ENCODE measurements at places on chromosomes 11 and 22.
A peak's percentile ranks its signal among the peaks of the same experiment; 100 is the strongest.

GRCh38 chr11:46642627-46643335 is 25.4 kb downstream of the ATG13 start:
- no peaks in the 10 kb centered on the region for H3K4me1 ChIP-seq
- no peak overlapping the region for H3K27ac ChIP-seq
- no peak overlapping the region for H3K4me3 ChIP-seq
- H3K27me3 ChIP-seq, result no peaks in the 10 kb centered on the region
- H3K36me3 ChIP-seq, result peaks cover 12% of the 10 kb centered on the region

- H3K27ac ChIP-seq, result peak overlapping the region; percentile 75
- H3K4me3 ChIP-seq, result no peak overlapping the region
- peaks cover 48% of the 10 kb centered on the region for H3K4me1 ChIP-seq
- no peaks in the 10 kb centered on the region for H3K36me3 ChIP-seq
- H3K27me3 ChIP-seq, result no peaks in the 10 kb centered on the region
These were observed 7.7 kb downstream of the HIPK3 start for GRCh38 chr11:33264926-33265325.

GRCh38 chr11:96314326-96315020 is 28.5 kb downstream of the MAML2 start:
- H3K36me3 ChIP-seq, result no peaks in the 10 kb centered on the region
- H3K27me3 ChIP-seq, result no peaks in the 10 kb centered on the region
- peaks cover 22% of the 10 kb centered on the region for H3K4me1 ChIP-seq
- no peak overlapping the region for H3K27ac ChIP-seq

DNA sequence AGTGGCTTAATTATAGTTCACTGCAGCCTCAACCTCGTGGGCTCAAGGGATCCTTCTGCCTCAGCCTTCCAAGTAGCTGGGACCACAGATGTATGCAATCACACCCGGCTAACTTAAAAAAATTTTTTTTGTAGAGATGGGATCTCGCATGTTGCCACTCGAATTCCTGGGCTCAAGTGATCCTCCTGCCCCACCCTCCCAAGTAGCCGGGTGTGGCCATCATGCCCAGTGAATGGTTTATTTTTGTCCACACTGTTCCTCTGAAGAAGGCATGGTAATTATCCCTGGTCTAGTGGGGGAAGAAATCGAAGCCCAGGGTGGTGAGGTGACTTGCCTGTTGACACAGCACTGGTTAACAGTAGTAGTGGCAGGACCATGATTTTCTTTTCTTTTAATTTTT is 1.9 kb downstream of the SAC3D1 start:
- no peaks in the 10 kb centered on the region for H3K27me3 ChIP-seq
- no peak overlapping the region for H3K4me3 ChIP-seq
- H3K4me1 ChIP-seq, result peaks cover 4% of the 10 kb centered on the region
- peaks cover 12% of the 10 kb centered on the region for H3K36me3 ChIP-seq
- no peak for DNase-seq

GRCh38 chr22:25070956-25071355 is 118.4 kb downstream of the KIAA1671 start:
- H3K4me1 ChIP-seq, result peaks cover 15% of the 10 kb centered on the region
- H3K36me3 ChIP-seq, result no peaks in the 10 kb centered on the region
- no peak overlapping the region for H3K4me3 ChIP-seq
- DNase-seq, result peak; percentile 26
- H3K27me3 ChIP-seq, result no peaks in the 10 kb centered on the region
- H3K27ac ChIP-seq, result peak overlapping the region; percentile 91

- H3K4me3 ChIP-seq, result no peak overlapping the region
- H3K4me1 ChIP-seq, result no peaks in the 10 kb centered on the region
- H3K36me3 ChIP-seq, result no peaks in the 10 kb centered on the region
- DNase-seq, result no peak
These were observed 98.9 kb downstream of the ARHGAP20 start for GRCh38 chr11:110613197-110613918.

GRCh38 chr11:107731941-107732688 is 20.3 kb upstream of the SLN start:
- no peak overlapping the region for H3K27ac ChIP-seq
- H3K27me3 ChIP-seq, result no peaks in the 10 kb centered on the region
- DNase-seq, result no peak
- H3K36me3 ChIP-seq, result no peaks in the 10 kb centered on the region
- H3K4me3 ChIP-seq, result no peak overlapping the region

- H3K4me1 ChIP-seq, result no peaks in the 10 kb centered on the region
- no peaks in the 10 kb centered on the region for H3K36me3 ChIP-seq
- no peak overlapping the region for H3K4me3 ChIP-seq
These were observed 17.6 kb upstream of the PARVA start for GRCh38 chr11:12359761-12360160.

DNA sequence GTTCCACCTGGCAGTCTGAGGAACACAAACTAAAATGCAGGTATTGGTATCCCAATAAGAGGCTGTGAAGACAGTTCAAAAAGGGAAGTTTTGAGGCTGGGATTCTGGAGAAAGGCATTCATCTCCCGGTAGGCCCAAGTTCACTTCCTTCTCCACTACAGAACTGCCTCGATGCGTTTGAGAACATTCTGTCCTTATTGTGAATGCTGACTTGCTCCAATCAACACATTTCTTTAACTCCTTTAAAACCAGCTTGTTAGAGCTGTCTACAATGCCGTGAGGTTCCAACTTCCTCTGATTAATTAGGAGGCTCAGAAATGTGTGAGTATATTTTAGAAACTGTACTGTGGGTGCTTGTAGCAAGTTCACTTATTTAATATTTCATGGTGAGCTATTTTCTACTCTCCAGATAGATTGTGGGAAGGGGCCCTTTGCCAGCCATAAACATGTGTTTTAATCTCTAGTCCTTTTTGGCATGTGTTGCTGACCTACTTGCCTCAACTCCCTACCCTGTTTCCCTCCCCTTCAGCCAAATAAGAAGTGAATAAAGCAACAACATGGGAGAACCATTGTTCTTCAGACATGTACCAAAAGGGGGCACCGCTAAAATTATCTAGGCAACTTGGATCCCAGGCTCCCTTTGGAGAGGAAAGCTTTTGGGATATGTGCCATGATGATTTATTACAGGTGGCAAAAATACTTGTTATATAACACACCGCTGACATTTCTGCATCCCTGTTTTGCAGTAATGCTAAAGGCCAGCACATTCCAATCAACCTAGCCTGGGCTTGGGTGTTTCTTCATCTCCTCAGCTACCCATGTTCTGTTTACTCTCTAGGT is 245.6 kb downstream of the BLID start:
- DNase-seq, result peak; percentile 48
- peaks cover 10% of the 10 kb centered on the region for H3K4me1 ChIP-seq
- no peak overlapping the region for H3K27ac ChIP-seq
- H3K36me3 ChIP-seq, result no peaks in the 10 kb centered on the region

GRCh38 chr11:110156503-110156902 is 63.3 kb downstream of the ZC3H12C start:
- H3K27ac ChIP-seq, result no peak overlapping the region
- no peaks in the 10 kb centered on the region for H3K27me3 ChIP-seq
- peaks cover 4% of the 10 kb centered on the region for H3K4me1 ChIP-seq
- no peak for DNase-seq

DNA sequence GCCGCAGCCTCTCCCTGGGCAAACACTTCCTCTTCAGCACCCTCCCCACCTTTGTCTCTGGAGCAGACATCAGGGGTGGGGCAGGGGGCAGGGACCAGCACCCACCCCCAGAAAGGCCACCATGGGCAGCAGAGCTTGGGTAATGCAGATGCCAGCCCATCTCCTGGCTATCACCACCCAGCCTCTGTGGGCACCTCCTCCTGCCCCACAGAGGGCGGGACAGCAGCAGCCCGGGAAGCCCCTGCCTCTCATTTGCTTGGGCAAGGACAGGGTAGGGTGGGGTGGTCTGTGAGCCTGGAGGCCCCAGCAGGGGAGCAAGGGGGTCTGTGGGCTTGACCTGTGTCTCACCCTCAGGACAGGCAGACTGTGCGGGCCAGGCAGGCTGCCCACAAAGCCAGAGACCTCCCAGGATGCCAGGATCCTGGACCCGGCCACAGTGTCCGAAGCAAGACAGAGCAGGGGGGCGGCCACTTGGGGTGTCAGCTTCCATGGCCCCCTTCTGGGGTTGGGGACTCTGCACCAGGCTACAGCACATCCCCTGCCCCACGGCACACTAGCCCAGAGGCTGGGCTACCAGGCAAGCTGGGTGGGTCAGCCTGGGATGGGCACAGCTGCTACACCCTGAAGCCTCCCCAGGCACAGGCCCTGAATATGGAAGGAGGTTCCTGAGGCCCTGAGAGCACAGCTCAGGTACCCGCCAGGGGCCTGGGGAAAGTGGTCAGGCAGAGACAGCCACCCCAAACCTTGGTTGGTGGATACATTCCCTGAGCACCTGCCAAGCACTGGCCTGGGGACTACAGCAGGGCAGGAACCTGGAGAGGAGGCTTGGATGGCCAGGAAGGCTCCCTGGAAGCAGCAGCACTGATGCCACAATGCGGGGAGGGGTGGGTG is 4.5 kb downstream of the RNH1 start:
- no peak for DNase-seq
- no peak overlapping the region for H3K27ac ChIP-seq
- no peaks in the 10 kb centered on the region for H3K27me3 ChIP-seq
- peaks cover 32% of the 10 kb centered on the region for H3K36me3 ChIP-seq
- H3K4me1 ChIP-seq, result peaks cover 5% of the 10 kb centered on the region

DNA sequence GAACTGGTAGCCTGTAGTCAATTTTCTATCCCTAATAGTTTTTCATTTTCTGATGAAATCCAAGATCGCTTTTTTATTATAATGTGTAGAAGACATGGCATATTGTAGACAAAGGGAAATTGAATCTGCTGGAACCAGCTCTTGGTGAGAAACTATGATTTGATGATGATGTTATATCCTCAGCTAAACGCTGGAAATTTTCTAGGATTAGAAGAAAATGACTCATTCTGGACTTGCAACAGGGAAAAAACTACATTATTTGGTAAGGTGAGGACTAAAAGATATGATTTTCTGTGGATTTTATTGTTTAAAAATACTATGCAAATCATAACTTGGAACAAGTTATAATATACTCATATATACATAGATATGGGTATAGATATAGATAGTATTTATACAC is 14.1 kb upstream of the PGM2L1 start:
- no peak overlapping the region for H3K4me3 ChIP-seq
- no peaks in the 10 kb centered on the region for H3K27me3 ChIP-seq
- DNase-seq, result no peak
- no peaks in the 10 kb centered on the region for H3K36me3 ChIP-seq
- no peak overlapping the region for H3K27ac ChIP-seq
- no peaks in the 10 kb centered on the region for H3K4me1 ChIP-seq

GRCh38 chr11:5368502-5369043 is 15.0 kb upstream of the OR51M1 start:
- H3K4me1 ChIP-seq, result no peaks in the 10 kb centered on the region
- H3K27me3 ChIP-seq, result no peaks in the 10 kb centered on the region
- no peak overlapping the region for H3K27ac ChIP-seq
- DNase-seq, result no peak
- H3K4me3 ChIP-seq, result no peak overlapping the region

GRCh38 chr11:79227308-79227707 is 213.5 kb downstream of the TENM4 start:
- no peaks in the 10 kb centered on the region for H3K36me3 ChIP-seq
- peak overlapping the region; percentile 6 for H3K27ac ChIP-seq
- DNase-seq, result no peak
- no peaks in the 10 kb centered on the region for H3K4me1 ChIP-seq
- no peak overlapping the region for H3K4me3 ChIP-seq

- H3K27ac ChIP-seq, result no peak overlapping the region
- no peaks in the 10 kb centered on the region for H3K27me3 ChIP-seq
- no peak overlapping the region for H3K4me3 ChIP-seq
- H3K4me1 ChIP-seq, result no peaks in the 10 kb centered on the region
- no peak for DNase-seq
These were observed 821.3 kb upstream of the API5 start for GRCh38 chr11:42490506-42490905.

DNA sequence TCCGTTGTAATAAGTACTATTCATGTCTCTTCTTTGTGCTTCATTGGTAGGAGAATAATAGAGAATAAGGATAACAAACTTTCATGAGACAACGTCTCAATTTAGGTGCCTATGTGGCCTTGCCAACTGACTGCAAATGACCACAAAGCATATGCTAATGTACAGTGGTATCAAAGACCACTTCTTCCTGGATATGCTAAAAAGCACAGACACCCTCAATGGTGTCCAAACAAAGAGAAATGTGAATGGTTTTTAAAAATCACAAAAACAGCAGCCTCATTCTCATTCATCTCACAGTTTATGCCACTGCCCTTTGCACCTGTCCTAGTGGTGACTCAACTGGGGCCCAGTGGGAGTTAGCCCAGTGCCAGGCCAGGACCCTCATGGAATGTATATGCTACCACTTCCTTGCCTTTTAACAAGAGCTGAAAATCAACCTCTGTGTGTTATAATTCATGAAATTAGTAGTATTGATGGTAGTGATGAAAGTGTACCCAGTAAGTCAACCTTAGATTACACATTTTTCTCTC is 65.2 kb upstream of the MTMR2 start:
- no peak overlapping the region for H3K27ac ChIP-seq
- no peaks in the 10 kb centered on the region for H3K27me3 ChIP-seq
- no peaks in the 10 kb centered on the region for H3K36me3 ChIP-seq
- DNase-seq, result no peak
- H3K4me1 ChIP-seq, result peaks cover 3% of the 10 kb centered on the region

GRCh38 chr22:39094717-39095389 is 2.2 kb upstream of the APOBEC3H start:
- no peak overlapping the region for H3K4me3 ChIP-seq
- H3K36me3 ChIP-seq, result no peaks in the 10 kb centered on the region
- H3K4me1 ChIP-seq, result peaks cover 11% of the 10 kb centered on the region
- no peaks in the 10 kb centered on the region for H3K27me3 ChIP-seq
- no peak overlapping the region for H3K27ac ChIP-seq

DNA sequence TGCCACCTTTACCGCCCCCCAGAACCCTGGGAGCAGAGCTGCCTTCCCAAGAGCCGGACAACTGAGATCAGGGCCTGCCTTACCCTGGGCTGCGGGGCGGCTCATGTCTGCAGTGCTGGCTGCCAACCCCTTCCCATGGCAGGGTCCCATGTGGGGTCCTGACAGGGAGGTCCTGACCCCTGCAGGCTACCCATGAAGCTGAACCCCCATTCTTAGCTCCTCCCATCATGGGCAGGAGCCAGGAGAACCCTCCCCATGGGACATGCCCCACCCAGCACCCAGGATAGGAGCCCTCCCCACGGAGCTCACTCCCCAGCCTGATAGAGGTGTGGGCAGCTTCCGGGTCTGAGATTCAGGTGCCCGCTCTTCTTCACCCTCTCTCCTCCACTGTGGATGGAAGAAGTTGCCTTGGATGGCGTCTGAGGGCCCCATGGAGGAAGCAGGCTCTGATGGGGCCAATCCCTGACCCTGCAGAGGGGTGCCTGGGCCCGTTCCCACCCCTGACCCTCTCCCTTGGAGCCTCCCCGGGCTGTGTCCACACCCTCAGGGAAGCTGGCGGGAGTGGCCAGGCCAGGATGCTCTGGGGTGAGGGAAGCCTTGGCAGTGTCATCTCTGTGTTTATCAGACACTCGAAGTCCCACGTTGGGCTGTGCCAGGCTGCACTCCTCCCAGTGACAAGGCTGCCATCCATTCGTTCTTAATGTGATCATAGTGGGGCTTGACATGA is 1508.2 kb downstream of the BRD1 start:
- no peaks in the 10 kb centered on the region for H3K27me3 ChIP-seq
- no peak overlapping the region for H3K4me3 ChIP-seq
- H3K4me1 ChIP-seq, result no peaks in the 10 kb centered on the region
- no peak for DNase-seq
- no peak overlapping the region for H3K27ac ChIP-seq

- H3K36me3 ChIP-seq, result no peaks in the 10 kb centered on the region
- H3K27me3 ChIP-seq, result no peaks in the 10 kb centered on the region
These were observed 21.8 kb upstream of the SNX32 start for GRCh38 chr11:65811764-65812475.

Data from cardiac muscle cell (in vitro differentiated cells and primary cell).